Bronchial smooth muscle cell (primary cell): ENCODE measurements at places on chromosomes 1 and 21. TPM values are rescaled to one million over a fixed set of nuclear protein-coding genes. Genes with fewer than 3 reads are reported as not detected.

Gene GSTM5
- total RNA-seq = 3.9 and 13.4 TPM in 2 replicates

Gene CD55
- total RNA-seq = 16.2 and 16.7 TPM in 2 replicates

Gene LRRC8B
- total RNA-seq = 0.16 and 0.17 TPM in 2 replicates

Gene NUP133
- total RNA-seq = 22.0 and 27.3 TPM in 2 replicates

Gene GUCA2A
- not detected in 2 replicates for total RNA-seq

Gene SIK1
- 0.32 and 0.52 TPM in 2 replicates for total RNA-seq

Gene TEX38
- not detected in 2 replicates for total RNA-seq

Gene USH2A
- under 0.01 TPM in 1 of 2 replicates, not detected in the other for total RNA-seq

Gene CD48
- under 0.01 TPM in 1 of 2 replicates, not detected in the other for total RNA-seq

Gene KCNK2
- total RNA-seq = under 0.01 and 3.8 TPM in 2 replicates

Gene IL20
- total RNA-seq = not detected in 2 replicates

Gene CLCA4
- not detected in 2 replicates for total RNA-seq

Gene VCAM1
- total RNA-seq = 20.8 and 21.8 TPM in 2 replicates

Gene SLAMF7
- total RNA-seq = not detected in 2 replicates

Gene KDF1
- under 0.01 and 0.09 TPM in 2 replicates for total RNA-seq

Gene HSD3B1
- 0.16 TPM in 1 of 2 replicates, not detected in the other for total RNA-seq

Gene KRTAP11-1
- not detected in 2 replicates for total RNA-seq

Gene PKNOX1
- total RNA-seq = 10.4 and 15.0 TPM in 2 replicates

Gene TUFT1
- total RNA-seq = 1.5 and 5.2 TPM in 2 replicates

Gene BEND5
- not detected in 2 replicates for total RNA-seq

Gene KCNE2
- 0.16 TPM in 1 of 2 replicates, not detected in the other for total RNA-seq

Gene CD101
- total RNA-seq = 0.60 and 0.63 TPM in 2 replicates

Gene DENND2D
- total RNA-seq = 5.7 and 8.9 TPM in 2 replicates

Gene KRTAP13-2
- total RNA-seq = not detected in 2 replicates

Gene LPAR3
- 16.5 and 21.6 TPM in 2 replicates for total RNA-seq

Gene TSPAN2
- total RNA-seq = not detected in 2 replicates

Gene CFHR3
- not detected in 2 replicates for total RNA-seq

Gene ROR1
- total RNA-seq = 5.2 and 6.9 TPM in 2 replicates

Gene TRIM67
- not detected in 2 replicates for total RNA-seq

Gene CYP4Z1
- total RNA-seq = not detected in 2 replicates

Gene MTARC1
- 0.16 and 0.86 TPM in 2 replicates for total RNA-seq

Gene RGS18
- total RNA-seq = 0.16 TPM in 1 of 2 replicates, not detected in the other

Gene FUCA1
- total RNA-seq = 3.3 and 3.9 TPM in 2 replicates

Gene C1orf116
- total RNA-seq = under 0.01 TPM in 2 replicates

Gene IL6R
- 7.3 and 15.9 TPM in 2 replicates for total RNA-seq

Gene TMEM52
- 0.32 TPM in 1 of 2 replicates, not detected in the other for total RNA-seq

Gene SMIM11
- total RNA-seq = 14.2 and 15.6 TPM in 2 replicates

Gene GCSAML
- not detected in 2 replicates for total RNA-seq

Gene OLIG2
- not detected in 2 replicates for total RNA-seq

Gene LHX4
- under 0.01 and 0.09 TPM in 2 replicates for total RNA-seq

Gene EDN2
- total RNA-seq = 0.47 TPM in 1 of 2 replicates, not detected in the other

Gene MCOLN3
- total RNA-seq = 0.43 and 6.9 TPM in 2 replicates

Gene VHLL
- total RNA-seq = 0.17 TPM in 1 of 2 replicates, not detected in the other

Gene MROH9
- total RNA-seq = 0.09 TPM in 1 of 2 replicates, not detected in the other

Gene GPR157
- total RNA-seq = 3.8 and 4.1 TPM in 2 replicates

Gene SH2D2A
- total RNA-seq = 0.32 TPM in 1 of 2 replicates, not detected in the other

Gene NBPF6
- total RNA-seq = not detected in 2 replicates

Gene PM20D1
- 0.09 TPM in 1 of 2 replicates, not detected in the other for total RNA-seq

Gene LCE6A
- not detected in 2 replicates for total RNA-seq

Gene HRNR
- total RNA-seq = not detected in 2 replicates

Gene PADI3
- not detected in 2 replicates for total RNA-seq

Gene TCP10L
- total RNA-seq = 0.32 and 0.34 TPM in 2 replicates

Gene SYCP1
- total RNA-seq = not detected in 2 replicates

Gene CRNN
- total RNA-seq = under 0.01 and 0.09 TPM in 2 replicates

Gene PCAT6
- 0.16 TPM in 1 of 2 replicates, not detected in the other for total RNA-seq

Gene DSCAM
- total RNA-seq = under 0.01 TPM in 2 replicates

Gene C1orf94
- total RNA-seq = not detected in 2 replicates

Gene ZC3H11A
- total RNA-seq = 53.1 and 58.5 TPM in 2 replicates
